ENCODE measurements at places on chromosomes 7 and 10.
A peak's percentile ranks its signal among the peaks of the same experiment; 100 is the strongest.

DNA sequence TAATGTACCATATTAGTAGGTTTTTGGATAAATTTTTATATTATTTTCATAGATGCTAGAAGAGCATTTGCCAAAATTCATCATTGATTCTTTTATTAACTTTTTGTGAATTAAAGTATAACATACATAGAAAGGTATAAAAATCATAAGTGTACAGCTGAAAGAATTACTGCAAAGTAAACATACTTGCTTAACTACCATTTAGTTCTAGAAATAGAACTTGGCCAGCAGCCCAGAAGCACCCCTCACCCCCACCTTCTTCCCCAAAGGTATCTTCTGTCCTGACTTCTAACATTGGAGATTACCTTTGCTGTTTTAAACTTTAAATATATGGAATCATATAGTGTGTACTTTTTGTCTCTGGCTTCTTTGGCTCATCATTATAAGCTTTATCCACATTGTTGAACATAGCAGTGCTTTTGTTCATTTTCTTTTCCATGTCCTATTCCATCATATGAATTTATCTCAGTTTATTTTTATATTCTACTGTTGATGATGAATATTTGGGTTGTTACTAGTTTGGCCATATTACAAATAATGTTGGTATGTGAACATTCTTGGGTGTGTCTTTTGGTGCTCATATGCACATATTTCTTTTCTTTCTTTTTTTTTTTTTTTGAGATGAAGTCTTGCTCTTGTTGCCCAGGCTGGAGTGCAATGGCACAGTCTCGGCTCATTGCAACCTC, 142.8 kb downstream of the ADK start:
- DNase-seq = no peak

GRCh38 chr7:144786522-144786921, 49.3 kb downstream of the TPK1 start:
- no peak for DNase-seq

DNA sequence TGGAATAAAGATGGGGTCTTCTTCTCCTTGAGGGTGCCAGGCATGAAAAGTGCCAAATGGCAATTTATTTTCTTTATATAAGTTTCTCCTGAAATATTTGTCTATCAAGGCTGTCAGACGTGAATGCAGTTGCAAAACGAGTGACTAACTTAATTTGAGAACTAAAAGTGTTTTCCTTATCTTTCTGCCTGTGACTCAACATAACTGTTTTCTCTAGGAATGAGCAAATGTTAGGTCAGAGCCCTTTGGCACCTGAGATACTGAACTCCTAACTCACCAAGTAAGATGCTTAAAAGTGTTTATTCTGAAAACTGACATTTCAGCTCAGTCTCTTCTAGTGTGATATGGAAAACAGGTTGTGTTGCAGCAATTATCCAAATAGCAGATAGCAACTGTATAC, 197.0 kb downstream of the STK31 start:
- DNase-seq = no peak

- DNase-seq = no peak
Measured at GRCh38 chr10:64332551-64332950, 811.4 kb downstream of the REEP3 start.

DNA sequence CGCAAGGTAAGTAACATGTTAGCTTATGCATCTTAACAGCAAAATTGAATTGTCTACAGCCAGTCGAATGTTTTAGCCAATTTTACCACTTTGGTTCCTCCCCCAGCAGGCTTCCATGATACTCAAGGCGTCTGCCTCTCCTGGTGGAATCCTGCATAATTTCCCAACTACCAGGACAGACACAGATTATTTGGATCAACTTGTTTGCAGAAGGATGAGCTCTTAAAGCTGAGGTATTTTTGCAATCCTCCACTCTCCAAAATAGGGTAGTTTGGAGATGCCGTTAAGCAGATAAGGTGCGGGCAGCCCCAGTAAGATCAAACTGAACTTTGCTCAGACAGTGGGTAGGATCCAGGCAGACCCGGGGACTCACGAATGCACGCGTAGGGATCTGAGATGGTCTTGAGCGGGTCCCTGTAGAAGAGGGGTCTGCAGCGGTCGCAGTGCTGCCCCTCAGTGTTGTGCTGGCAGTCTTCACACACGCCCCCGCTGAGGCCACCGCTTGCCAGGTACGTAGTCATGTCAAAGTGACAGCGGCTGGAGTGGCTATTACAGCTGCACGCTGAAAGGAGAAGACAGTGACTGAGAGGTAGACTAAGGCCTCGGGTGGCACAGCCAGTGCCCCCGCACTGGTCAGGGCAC, 27.4 kb downstream of the LAMB4 start:
- no peak for DNase-seq

- DNase-seq = no peak
Measured at GRCh38 chr7:156703209-156703608, 62.6 kb downstream of the RNF32 start.

GRCh38 chr10:119292968-119293760, 85.8 kb downstream of the GRK5 start:
- peak; percentile 63 for DNase-seq

DNA sequence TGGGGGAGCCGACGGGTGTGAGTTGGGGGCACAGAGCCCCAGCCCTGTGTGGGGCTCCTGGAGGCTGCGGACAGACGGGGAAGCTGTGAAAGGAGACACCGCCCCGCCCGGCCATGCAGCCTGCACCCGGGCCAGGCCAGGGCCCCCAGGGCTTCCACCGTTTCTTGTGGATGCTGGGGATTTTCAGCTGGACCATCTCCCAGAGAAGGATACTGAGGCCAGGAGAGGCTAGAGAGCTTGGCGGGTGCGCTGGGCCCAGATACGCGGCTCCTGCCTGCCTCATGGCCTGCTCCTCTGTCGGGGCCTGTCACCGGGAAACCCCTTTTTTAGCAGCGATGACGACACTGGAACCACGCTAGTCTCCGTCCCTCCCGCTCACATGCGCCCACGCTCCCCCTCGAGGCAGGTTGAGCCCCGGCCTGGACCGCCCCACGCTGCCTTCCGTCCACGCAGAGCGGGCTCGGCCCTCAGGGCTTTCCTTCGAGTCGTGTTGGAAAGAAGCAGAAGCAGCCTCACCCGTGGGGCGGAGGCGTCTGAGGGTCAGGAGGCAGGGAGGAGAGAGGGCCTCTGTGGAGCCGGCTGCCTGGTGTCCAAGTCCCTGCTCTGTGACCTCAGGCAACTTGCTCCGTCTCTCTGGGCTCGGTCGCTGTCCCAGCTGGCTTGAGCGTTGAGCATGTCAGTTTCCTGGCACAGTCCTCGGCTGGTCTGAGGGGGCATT, 11.7 kb downstream of the TMEM184A start:
- DNase-seq = no peak

- DNase-seq = no peak
Measured at GRCh38 chr10:3467052-3467951, 294.7 kb upstream of the PITRM1 start.

- DNase-seq = no peak
Measured at GRCh38 chr10:102335184-102335583, 60.3 kb upstream of the NFKB2 start.

- DNase-seq = no peak
Measured at GRCh38 chr7:80721883-80722615, 83.6 kb downstream of the CD36 start.

GRCh38 chr10:99143011-99143410, 92.6 kb downstream of the HPSE2 start:
- no peak for DNase-seq

GRCh38 chr7:11742496-11742895, 89.5 kb downstream of the THSD7A start:
- no peak for DNase-seq

GRCh38 chr10:6916601-6917000, 336.5 kb upstream of the PRKCQ start:
- DNase-seq = no peak

- no peak for DNase-seq
Measured at GRCh38 chr7:47085491-47086275, 496.2 kb downstream of the TNS3 start.

DNA sequence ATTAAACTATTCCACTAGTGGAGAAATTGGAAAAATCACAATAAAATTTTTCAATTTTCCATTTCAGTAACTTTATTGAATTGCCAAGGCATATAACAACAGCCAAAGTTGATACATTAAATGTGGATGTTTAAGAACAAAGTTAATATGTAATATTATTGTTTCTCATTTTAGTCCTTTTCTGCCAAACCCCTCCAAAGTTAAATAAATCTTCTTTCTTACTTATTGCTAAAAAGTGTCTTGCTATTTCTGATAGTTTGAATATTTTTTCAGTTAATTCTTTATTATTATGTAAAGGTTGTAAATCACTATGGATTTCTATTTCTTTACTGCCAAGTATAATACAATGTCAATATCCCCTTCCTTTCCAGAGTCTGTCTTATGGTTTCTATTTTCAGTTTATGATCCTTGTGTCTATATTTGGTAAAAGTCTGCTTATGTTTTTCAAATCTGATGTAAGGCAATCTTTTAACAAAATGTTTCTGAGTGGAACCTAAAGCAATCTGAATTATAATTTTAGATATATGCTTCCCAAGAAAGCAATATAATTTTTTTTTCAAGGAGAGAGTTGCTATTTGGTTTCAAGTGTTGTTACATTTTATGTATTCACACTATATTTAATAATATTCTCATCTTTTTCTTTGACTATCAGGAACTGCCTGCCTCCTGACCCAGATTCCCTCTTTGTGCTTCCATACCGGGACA, 80.3 kb upstream of the RHOBTB1 start:
- DNase-seq = no peak

- DNase-seq = no peak
Measured at GRCh38 chr10:66349726-66350125, 576.1 kb upstream of the LRRTM3 start.

DNA sequence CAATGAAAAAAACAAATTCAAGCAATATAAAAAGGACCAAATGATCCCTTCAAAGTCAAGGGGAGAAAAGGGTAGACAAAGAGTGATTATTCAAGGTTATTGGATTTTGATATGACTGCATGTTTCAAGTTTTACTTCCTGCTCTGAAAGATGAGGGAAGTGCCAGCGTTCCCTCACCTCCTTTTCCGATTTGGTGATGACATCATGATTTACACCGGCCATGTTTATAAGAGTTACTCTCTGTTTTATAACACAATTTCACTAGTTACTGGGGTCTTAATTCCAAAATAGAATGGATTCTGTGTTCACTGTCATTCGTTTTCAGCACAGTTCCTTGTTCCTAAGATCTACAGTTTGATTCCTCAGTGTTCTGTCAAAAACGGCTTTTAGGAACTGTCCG, 60.5 kb upstream of the CPXM2 start:
- no peak for DNase-seq
